ENCODE measurements at places on chromosomes 13 and 19.

- DNase-seq: no peak
These were observed 58.9 kb upstream of the GJB6 start for GRCh38 chr13:20291037-20291436.

DNA sequence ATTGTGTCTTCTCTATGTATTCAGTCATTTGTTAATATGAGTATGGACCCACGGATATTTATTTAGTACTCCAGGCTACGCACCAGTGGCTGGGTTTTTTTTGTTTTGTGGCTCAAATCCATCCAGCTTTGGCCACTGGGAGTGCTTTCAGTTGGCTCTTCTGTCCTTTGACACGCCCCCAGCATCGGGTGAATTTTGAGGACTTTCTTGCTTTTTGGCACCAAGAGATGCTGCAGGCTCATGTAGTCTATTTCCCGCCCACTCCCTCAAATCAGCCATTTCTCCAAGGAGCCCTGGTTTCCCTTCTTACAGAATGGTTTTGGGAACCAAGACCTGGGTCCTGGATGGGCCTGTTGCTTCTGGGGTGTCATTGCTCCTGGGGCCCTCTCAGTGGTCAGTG lies 55.8 kb downstream of the SMARCA4 start:
- no peak for DNase-seq

- no peak for DNase-seq
These were observed 5.0 kb upstream of the FRY start for GRCh38 chr13:32026623-32027022.

DNA sequence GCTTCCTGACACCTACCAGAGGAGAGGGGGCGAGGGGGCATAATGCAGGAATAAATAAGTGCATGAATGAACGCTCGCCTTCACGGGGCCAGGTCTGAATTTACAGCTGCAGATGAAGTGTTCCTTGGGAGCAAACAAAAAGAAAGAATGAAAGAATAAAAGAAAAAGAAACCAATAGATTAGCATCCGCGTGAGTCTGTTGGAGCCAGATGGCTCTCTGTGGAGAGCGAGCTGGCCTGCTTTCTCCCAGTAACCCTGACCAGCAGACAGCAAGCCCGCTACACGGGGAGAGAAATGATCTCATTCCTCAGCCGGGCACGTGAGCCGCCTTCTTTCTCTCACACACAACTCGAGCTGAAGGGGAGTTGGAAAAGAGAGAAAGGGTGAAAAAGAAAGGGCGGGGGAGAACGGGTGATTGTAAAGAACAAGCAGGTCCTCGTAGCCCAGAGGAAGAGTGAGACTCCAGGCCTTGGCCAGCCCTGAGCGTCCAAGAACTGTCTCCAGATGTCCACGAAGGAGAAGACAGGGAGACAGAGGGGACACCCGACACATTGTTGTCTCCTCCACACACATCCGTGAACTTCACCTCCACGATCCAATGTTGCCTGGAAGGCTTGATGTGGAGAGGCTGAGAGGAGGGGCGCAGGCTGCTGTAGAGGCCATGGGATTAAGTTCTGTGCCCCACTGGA lies 81.4 kb downstream of the RNASEH2B start:
- no peak for DNase-seq

Data from stimulated activated CD8-positive, alpha-beta memory T cell treated with anti-CD3 and anti-CD28 coated beads, Interleukin-7, amount 100 ng/mL, for 1 hour (primary cell).